ENCODE measurements at places on chromosomes 13 and 19. TPM values are rescaled to one million over a fixed set of nuclear protein-coding genes. Genes with fewer than 3 reads are reported as not detected.

The JSRP1 gene
- not detected for total RNA-seq

The CCDC124 gene
- total RNA-seq: 52.5 TPM

The ADGRE3 gene
- total RNA-seq: 0.12 TPM

The ZNF682 gene
- 3.3 TPM for total RNA-seq

The BCAM gene
- 13.3 TPM for total RNA-seq

The ADM5 gene
- 0.92 TPM for total RNA-seq

The TUBGCP3 gene
- 20.6 TPM for total RNA-seq

The MBD3L5 gene
- total RNA-seq: not detected

The CEACAM1 gene
- 97.8 TPM for total RNA-seq

GRCh38 chr13:55615081-55615480 lies 1525.6 kb upstream of the PRR20A start:
- no peak for ATAC-seq

GRCh38 chr13:58429917-58430316 lies 798.4 kb downstream of the PCDH17 start:
- no peak for ATAC-seq

DNA sequence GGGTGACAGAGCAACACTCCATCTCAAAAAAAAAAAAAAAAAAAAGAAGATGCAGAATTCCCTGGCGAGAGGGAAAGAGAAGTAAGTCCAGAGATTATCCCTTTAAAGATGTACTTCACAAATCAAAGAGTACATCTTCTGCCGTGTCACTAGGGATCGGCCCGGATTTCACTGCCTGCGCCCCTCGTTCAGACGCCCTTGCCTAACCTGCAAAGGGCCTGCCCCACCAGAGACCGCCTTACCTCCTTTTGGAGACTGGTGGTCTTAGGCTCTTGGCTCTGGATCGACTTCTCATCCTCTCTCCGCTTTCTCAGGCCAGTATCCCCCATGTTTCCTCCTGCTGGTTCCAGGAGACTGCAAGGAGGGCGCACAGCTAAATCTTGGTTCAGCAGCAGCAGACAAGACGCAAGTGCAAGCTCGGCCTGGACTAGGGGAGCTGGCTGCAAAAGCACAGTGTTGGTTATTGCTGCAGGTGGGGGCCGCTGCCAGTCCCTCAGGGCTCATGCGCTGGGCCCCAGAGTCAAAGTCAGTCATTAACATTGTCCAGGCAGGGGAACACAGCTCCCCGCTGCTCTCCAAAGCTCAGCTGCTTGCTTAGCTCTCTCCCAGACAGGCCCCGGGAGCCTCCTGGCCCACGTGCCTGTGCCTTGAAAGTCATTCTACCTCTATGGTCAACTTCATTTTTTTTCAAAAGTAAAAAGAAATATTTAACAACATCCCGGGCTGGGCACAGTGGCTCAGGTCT lies 1.2 kb downstream of the SLC7A9 start:
- ATAC-seq: no peak

- ATAC-seq: no peak
These were observed 11.3 kb downstream of the DCUN1D2 start for GRCh38 chr13:113479179-113479578.

DNA sequence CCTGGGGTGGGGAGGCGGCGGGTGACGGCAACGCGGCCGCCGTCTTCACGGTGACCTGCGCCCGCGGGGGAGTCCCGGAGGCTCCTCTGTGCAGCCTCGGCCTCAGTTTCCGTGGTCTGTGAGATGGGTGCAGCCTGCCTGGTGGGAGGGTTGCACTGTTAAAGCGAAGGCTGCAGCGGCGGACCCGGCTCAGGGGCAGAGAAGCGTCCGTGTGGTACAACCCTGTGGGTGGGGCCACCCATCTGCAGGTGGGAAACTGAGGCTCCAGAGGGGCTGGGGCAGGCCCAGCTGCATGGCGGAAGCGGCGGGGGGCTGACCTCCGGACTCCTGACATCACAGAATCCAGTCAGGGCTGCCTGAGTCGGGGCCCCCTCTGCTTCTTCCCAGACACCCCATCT lies 481 bp downstream of the FGF22 start:
- no peak for ATAC-seq

GRCh38 chr13:50158385-50159165 lies 143.3 kb downstream of the KCNRG start:
- no peak for ATAC-seq

DNA sequence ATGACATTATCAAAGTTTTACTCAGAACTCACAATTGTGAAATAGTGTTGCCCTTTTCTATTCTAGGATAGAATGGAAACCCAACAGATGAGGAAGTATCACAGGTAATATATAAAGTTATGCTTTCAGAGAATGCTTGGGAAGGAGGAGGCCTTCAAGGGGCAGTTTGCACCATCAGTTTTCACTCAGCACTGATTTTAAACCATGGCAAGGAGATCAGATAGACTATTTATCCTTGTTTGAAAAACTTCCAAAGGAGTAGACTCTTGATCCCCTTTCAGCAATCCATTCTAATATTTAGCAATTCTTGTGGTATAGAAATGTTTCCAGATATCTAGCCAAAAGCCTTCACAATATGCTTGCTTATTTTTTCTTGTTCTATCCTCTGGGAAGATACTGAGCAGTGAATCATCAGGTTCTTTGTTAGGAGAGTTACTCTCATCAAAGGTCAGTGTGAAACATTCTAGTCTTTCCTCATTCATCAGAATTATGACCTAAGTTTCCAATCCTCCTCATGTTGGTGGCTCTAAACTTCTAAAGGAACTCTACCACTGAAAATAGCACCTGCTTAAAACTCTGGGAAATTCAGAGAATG lies 3.8 kb downstream of the GPC6 start:
- no peak for ATAC-seq

DNA sequence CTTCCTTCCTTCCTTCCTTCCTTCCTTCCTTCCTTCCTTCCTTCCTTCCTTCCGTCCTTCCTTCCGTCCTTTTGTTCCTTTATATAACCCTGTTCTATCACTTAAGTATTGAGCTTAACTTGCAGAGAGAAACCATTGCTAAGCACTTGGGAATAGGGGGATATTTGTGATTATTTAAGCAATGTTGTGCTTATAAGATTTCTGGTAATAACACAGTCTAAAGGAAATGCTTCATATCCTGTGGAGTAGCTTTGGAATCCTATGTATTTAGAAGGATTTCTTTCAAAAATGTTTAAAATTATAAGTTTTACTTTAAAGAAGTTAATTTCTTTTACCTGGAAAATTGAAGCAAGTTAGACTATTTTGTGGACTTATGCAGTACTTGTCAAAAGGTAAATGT lies 209.8 kb downstream of the PCCA start:
- ATAC-seq: no peak

GRCh38 chr13:112101360-112101930 lies 34.5 kb downstream of the SOX1 start:
- no peak for ATAC-seq

- ATAC-seq: peak; percentile 10
These were observed 644 bp downstream of the MED26 start for GRCh38 chr19:16627193-16627927.

DNA sequence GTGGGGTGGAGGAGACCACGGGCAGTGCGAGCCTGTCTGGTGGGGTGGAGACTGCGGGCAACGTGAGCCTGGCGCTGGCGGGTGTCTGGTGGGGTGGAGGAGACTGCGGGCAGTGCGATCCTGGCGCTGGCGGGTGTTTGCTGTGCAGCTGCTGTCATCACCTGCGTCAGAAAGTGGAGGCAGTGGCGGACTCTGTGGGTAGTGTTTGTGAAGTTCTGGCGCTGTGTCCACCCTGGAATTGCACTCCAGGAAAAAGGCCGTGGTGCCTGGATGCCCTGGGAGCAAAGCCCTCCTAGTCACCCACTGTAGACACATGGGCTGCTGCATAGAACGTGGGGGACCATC lies 6.2 kb downstream of the TEX29 start:
- no peak for ATAC-seq

- ATAC-seq: no peak
These were observed 51.7 kb downstream of the TNFSF11 start for GRCh38 chr13:42625611-42626010.

DNA sequence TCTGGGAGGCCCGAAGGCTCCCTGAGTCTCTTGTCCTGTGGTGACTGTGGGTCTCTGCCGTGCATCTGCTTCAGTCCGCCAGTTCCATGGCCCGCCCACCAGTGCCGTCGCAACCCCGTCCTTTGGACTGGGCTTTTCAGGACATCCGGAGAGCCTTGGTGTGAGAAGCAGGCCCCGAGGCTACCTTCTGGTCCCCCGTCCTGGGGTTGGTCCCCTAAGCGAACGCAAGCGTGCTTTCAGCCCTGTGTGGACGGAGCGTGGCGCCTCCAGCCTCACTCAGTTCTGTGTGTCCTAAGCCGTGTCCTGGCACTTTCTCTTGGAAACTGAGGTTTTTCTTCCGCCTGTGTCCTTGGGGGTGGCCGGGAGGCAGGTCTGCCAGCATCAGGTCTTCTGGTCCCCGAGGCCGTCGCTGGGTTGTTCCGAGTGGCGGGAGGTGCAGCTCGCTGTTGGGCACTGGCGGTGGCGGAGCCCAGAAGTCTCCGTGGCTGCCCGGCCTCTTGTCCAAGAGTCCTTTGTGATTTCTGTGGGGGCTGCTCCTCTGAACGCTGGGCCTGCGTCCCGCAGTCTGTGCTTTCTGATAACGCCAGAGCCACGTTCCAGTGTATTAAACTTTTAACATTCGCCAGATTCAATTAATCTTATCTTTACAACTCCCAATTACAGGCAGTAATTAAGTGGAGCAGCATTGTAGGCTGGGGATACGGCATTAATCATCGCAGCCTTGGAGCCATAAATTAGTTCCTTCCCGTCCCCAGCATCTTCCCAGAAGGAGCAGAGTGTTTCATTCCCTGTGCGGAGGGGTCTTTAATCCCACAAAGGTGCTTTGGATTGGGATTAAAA lies 99.5 kb downstream of the KDM4B start:
- ATAC-seq: no peak

DNA sequence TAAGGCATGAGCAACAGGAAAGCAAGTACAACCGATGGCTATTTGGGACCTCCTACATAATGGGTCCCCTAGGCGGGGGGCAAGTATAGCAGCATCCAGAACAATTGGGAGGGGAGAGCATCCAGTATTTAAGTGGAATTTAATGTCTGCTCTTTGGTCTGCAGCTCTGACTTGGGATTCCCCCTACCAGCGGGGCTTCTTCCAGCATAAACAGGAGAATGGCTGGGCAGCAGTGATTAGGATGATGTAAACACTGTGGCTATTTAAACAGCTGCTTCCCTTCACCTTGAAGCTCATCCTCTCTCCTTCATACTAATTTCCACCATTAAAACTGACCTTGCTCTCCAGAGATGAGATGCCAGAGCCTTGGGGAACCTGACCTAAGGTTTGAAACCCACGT lies 73.9 kb upstream of the OXGR1 start:
- ATAC-seq: no peak

GRCh38 chr19:38543807-38544568 lies 73.8 kb downstream of the MAP4K1 start:
- ATAC-seq: peak; percentile 84

DNA sequence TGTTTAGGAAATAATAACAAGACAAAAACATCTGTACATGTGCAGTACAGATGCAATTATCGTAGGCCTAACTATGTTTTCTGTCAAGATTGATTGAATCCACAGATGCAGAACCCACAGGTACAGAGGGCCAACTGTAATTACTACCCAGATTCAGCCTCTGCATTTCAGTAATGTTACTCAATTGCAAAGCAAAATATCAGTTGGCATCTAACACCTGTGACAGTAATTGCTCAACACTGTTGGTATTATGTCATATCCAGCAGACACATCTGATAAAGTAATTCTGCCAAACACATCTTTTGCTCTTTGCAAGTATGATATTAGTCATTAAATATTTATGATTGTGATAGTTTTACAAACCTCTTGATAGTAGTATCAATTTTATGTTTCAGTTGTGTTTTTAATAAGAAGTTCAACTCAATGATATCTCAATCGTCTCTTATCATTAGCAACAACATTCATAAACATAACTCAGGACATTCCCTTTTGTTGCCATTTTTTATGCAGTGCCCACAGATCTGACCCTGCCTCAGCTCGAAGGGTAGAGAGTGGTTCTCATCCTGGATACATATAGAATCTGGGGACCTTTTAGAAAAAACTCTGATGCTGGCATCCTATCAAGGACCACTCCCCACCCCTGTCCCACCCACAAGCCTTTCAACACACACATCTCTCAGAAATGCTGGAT lies 104.7 kb downstream of the MYCBP2 start:
- ATAC-seq: no peak

DNA sequence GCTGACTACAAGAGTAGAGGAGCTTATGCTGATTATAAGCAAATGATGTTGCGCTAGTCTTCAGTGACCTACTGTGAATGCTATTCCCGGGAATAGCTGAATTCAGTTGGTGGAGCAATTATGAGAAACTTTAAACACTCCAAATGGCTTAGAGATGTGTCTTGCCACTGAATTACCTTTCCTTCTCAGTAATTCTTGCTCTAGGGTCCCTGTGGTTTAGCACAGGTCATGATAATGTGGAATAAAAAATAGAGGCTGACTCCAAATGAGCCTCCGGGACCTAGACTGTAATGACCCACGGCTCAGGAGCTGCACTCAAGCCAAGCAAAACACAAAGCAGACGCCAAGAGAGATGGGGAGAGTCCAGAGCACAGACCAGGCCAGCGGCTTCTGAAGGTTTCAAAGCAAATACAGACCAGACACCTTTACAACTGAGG lies 124.7 kb downstream of the RGCC start:
- ATAC-seq: no peak

- no peak for ATAC-seq
These were observed 35.6 kb downstream of the EPS15L1 start for GRCh38 chr19:16435999-16436650.

GRCh38 chr19:18490728-18491127 lies 31.1 kb downstream of the ELL start:
- ATAC-seq: no peak

DNA sequence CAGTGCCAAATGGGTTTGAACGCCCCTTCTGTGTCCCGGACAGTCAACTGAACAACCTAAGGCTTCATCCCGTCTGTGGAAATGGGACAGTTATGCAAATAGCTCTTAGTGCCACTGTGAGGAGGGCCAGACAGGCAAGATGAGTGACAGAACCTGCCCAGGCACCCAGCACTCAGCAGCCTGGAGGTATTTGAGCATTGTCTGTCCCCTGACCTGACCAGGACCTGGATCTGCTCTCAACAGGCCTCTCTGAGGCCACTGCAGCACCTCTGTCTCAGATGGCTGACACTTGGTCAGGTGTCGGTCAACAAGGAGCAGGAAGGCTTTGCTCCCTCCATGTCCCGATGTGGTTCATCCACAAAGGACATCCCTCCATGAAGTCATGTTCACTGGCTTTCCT lies 67.9 kb downstream of the CCDC70 start:
- no peak for ATAC-seq

DNA sequence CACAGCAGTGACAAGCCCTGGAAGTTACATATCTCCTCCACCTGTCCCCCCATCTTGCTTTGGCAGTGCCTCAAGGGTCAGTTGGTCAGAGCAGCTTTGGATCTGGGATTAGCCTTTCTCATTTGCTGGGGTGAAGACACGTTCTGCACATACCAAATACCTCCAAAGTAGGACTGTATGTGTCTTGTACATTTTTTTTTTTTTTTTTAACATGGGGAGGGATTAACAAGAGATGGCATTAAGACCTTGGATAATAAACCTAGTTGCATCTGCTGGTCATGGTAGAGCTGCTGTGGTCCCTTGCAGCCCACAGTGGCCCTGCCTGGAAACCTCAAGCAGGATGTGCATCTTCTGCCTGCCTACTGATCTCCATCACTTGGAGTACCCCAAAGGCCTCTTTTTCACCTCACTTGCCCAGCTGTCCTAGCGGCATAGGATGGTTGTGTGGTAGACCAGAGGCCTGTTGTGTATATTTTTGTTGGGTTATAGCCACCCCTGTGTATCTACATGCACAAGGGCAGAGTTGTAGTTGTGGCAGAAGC lies 2.5 kb downstream of the RPS19 start:
- ATAC-seq: no peak

GRCh38 chr19:12723641-12724426 lies at the start of gene TNPO2:
Gene TNPO2 (minus strand): TSS chr19:12723932. CDS start chr19:12720977, 2,955 bp downstream.
- peak; percentile 1 for ATAC-seq

GRCh38 chr19:952049-952679 lies 26.3 kb downstream of the ARID3A start:
- ATAC-seq: no peak

Data from esophagus mucosa (tissue), 1 donor.